Activated CD4-positive, alpha-beta memory T cell treated with anti-CD3 and anti-CD28 coated beads for 36 hours (primary cell): ENCODE measurements at places on chromosomes 7 and 10. TPM values are rescaled to one million over a fixed set of nuclear protein-coding genes. Genes with fewer than 3 reads are reported as not detected.

The AGAP9 gene
- total RNA-seq = 7.2 TPM

The DCLRE1A gene
- 13.8 TPM for total RNA-seq

The CPN1 gene
- total RNA-seq = not detected

The HOXA5 gene
- total RNA-seq = not detected

The C10orf143 gene
- total RNA-seq = 3.0 TPM

The CALHM1 gene
- not detected for total RNA-seq

The CALML5 gene
- not detected for total RNA-seq

The NODAL gene
- total RNA-seq = not detected

The GIMAP4 gene
- 128 TPM for total RNA-seq

The LRMDA gene
- total RNA-seq = not detected

The HERC4 gene
- 55.7 TPM for total RNA-seq

The RALA gene
- total RNA-seq = 31.4 TPM

The GNGT1 gene
- not detected for total RNA-seq

The ADGRA1 gene
- not detected for total RNA-seq

The OR13A1 gene
- total RNA-seq = not detected

GRCh38 chr10:48316236-48316635 lies 9.8 kb downstream of the MAPK8 start:
- no peak for DNase-seq

GRCh38 chr7:98163704-98164494 lies 47.3 kb upstream of the BHLHA15 start:
- no peak for DNase-seq

GRCh38 chr10:98694883-98695282 lies 248.1 kb upstream of the HPS1 start:
- DNase-seq = no peak

- no peak for DNase-seq
Observed at GRCh38 chr7:19098510-19098909, 18.9 kb downstream of the TWIST1 start.

- DNase-seq = no peak
Observed at GRCh38 chr7:15837306-15837950, 150.9 kb upstream of the MEOX2 start.

DNA sequence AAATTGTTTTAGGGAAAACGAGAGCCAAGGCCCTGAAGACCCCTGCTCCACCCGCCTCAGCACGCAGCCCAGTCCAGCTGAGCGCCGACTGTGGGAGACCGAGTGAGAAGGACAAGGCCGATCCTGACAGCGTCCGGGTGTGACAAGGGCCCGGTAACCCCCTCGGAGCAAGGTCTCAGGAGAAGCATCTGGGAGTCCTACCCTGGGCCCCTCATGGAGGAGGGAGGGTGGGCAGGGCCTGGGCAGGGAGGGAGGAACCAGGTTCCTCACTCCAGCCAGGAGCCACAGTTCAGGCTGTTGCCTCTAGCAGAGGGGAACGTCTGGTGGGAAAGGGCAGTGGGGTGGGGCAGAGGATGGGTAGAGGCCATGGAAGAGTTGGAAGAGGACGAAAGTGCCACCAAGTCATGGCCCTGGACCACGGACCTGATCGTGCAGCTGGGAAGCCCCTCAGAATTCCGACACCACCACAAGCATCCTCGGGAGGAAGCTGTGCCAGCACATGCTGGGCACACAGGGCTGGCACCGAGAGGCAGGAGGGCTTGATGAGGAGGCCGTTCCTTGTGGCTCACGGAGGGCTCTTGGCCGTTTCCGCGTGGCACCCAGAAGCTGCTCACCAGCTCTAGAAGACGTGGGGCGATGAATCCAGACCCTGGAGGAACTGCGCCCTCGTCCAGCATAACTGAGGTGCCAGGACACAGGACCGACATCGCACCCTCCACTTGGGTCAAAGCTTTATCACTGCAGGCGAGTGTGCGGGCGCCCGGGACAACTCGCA lies 2.2 kb upstream of the KNDC1 start:
- no peak for DNase-seq

DNA sequence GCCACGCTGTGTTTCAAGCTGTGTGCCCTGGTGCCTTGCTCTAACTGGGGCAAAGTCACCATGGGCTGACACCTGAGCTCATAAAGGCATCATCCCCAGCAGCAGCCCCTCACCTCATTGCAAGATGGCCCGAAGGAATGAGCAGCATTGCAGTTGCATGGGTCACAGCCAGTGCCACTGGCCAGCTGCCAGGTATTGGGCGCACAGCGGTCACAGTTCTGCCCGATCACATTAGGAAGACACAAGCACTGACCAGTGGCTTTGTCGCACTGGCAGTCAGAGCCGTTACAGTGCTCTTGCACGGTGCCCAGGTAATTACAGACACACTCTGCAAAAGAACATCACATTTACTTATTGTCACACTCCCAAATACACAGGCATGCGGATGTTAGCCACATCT lies 51.1 kb downstream of the LAMB1 start:
- no peak for DNase-seq

DNA sequence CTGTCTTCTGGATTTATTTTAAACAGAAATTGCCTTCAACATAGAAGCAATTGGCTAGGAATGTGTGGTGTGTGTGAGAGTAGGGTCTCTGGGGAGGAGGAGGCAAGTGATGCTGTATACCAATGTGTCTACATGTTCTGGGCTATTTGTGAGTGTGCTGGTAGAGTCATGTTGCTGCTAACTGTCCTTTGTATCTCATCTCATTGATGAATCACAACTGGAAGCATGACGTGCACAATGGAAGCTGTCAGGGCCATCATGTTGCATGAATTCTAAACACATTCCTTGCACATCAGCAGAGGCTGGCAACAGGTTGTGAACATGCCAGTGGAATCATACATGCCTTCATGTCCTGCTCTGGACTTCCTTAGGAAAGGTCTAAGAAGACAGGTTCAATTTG lies 199.7 kb downstream of the BMPER start:
- DNase-seq = no peak

GRCh38 chr10:21649454-21649872 lies 115.4 kb downstream of the MLLT10 start:
- peak; percentile 33 for DNase-seq

DNA sequence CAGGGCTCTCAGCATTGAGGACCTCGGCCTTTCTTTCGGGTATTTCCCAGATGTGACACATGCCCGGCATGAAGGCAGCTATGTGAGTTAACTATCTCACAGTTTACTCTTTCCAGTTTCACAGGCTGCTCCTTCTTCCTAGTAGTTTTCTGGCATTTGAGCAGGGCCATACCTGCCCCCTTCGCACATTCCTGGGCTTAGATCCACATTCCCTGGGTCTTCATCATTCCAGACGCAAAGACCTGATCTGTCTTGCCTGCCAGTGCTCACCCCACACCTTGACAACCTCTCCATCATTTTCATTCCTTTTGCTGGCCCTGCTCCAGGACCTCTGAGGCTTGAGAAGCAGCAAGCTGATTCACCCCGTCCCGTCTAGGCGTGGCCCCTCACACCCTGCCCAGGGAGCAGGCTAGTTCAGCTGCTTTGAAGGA lies 227.5 kb downstream of the WDR11 start:
- no peak for DNase-seq

- no peak for DNase-seq
Observed at GRCh38 chr7:143308632-143309031, 7.3 kb upstream of the CLCN1 start.

DNA sequence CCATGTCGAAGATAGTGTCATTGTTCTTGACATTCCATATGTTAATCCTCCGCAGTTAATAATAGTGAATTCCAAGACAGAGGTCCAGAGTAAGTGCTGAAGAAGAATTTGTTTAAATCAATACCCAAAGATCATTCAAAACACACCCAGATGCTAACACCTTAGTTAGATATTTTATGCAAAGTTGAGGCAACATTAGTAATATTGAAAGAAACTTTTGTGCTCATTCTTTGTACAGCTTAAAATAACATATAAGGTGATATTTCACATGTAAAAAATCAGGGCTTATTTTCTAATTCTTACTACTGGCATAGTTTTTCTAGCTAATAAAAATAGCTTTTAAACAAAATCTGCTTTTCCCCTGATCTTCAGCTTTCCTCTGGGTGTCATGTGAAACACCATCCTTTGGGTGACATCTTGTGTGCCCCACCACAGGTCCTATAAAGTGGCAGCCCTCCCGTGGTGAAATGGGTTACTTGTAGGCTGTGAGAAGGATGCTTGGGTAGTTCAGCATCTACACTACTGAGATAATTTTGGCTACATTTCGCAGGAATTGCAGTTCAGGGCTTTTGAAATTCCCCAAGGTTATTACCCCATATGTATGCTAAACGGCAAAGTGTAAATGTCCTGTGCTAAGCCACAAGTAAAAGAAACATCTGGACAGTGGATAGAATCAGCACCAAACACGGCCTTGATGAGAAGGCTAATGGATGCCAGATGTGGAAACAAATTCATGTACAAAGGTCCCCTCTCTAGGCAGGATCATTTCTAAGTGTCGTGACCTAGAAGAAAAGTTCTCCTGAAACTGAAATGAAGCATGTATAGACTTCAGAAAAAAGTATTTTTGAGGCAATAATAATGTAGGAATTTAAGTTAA lies 105.4 kb downstream of the GRM3 start:
- DNase-seq = no peak

- DNase-seq = no peak
Observed at GRCh38 chr10:45246522-45246921, 68.9 kb downstream of the OR13A1 start.

DNA sequence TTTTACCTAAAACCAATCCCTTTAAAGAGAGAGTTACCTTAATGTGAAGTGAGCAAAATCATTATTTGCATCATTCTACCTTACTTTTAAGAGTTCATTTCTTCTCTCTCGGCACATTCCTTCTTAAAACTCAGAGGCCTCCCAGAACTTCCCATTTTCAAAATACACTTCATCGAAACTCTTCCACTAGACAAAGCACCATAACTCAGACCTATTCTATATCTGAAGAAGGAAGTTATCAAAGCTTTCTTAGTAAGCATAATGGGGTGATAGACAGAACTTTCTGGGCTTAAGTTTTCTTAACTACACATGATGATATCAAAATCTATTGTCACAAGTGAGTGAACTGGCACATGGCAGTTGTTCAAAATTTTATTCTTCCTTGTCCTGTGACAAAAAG lies 24.6 kb upstream of the GNAT3 start:
- no peak for DNase-seq

- no peak for DNase-seq
Observed at GRCh38 chr10:80284522-80284921, 4.9 kb downstream of the MAT1A start.

- peak; percentile 31 for DNase-seq
Observed at GRCh38 chr10:35378541-35379210, 42.4 kb downstream of the CCNY start.

GRCh38 chr7:116041615-116042014 lies 11.1 kb upstream of the TFEC start:
- DNase-seq = no peak

DNA sequence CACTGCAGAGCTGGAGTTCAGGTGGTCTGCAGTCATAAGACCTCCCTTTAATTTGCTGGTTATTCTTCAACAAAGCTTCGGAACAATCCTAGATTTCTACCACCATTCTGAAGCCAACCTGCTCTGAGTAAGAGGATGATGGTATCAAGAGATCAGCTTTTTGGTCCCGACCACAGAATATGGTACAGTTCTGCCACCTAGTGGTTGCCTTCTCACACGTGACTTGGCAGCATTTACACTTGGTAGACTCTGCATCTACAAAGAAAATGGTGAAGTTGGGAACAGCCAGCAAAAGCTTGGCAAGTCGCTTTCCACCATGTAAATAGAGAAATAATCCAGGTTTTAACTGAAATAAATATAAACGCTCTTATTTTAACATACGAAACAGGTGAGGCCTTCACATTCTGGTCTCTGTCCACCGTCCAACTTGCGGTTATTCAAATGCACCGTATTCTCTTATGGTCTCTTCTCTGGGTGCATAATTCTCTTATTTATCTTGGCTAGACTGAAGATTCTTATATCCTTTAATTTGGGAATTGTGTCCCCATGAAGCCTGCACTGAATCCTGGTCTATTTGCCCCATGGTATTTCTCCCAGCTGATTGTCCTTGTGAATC lies 173.9 kb upstream of the GRM3 start:
- peak; percentile 57 for DNase-seq

GRCh38 chr10:132910186-132910880 lies 32.0 kb downstream of the CFAP46 start:
- no peak for DNase-seq

- no peak for DNase-seq
Observed at GRCh38 chr7:69398986-69399385, 199.3 kb upstream of the AUTS2 start.

- no peak for DNase-seq
Observed at GRCh38 chr7:28484606-28484935, 72.3 kb downstream of the CREB5 start.

DNA sequence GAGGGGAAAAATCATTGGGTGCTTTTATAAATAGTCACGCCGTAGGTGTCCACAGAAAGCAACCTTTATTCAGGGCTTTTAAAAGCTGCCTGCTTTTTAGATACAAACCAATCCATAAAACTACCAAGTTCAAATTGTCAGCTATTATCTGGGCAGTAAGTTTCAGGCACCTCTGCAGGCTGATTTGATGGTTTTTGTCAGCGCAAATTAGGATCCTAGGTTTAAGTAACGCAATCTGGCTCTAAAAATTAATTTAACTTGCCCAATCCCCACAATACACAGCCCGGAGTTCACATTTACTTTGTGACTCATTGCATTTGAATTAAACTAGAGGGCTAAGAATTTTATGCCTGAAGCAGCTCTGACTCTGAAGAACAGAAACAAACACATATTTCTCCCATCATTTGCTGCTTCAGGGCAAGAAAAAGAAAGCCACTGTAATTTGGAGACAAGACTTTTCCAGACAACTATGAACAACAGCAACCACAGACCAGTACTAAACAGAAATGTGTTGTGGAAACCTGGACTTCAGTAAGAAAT lies 43.3 kb downstream of the NRP1 start:
- DNase-seq = no peak

GRCh38 chr7:28291559-28291958 lies 111.0 kb upstream of the JAZF1 start:
- DNase-seq = no peak

DNA sequence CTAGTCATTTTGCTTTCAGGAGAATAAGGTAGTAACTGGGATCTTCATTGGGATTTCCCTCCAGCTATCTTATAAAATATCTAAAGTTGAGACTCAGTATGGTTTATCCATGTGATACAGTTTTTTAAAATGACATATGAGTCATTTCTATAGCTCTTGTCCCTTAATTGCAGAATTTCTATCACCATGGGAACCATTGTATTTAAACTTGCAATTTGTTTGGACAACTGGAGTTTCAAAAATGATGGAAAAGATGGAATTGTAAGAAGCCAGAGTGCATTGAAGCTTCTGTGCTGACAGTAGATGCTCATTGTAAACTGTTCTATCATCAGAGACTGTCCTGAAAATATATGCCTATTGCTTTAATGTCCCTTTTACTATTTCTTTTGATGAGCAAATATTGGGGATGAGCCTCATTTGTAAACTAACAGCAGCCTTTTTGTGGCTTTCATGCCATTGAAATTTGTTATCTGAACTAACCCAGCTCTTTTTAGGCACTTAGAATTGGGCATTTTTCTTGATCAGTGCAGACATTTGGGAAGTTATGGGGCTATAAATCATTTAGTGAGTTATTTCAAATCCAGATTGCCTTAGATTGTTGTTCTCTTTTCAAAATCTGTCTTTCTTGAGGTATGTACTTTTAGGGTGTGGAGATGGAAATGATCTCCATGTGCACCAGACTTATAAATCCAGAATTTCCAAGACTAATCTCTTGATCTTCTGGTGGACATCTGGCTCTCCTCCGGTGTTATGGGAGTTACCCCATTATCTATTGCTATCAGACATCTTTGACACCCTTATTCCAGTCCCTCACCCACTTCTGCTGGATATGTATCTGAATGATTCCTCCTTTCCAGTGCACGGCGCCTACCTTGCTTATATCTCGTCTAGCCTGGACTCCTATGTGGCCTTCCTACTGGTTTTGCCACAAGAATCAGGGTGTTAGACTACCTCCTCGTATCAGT lies 159.0 kb downstream of the SND1 start:
- DNase-seq = no peak
